Kidney tubule cell (primary cell): ENCODE measurements at places on chromosomes 3 and 15.

DNA sequence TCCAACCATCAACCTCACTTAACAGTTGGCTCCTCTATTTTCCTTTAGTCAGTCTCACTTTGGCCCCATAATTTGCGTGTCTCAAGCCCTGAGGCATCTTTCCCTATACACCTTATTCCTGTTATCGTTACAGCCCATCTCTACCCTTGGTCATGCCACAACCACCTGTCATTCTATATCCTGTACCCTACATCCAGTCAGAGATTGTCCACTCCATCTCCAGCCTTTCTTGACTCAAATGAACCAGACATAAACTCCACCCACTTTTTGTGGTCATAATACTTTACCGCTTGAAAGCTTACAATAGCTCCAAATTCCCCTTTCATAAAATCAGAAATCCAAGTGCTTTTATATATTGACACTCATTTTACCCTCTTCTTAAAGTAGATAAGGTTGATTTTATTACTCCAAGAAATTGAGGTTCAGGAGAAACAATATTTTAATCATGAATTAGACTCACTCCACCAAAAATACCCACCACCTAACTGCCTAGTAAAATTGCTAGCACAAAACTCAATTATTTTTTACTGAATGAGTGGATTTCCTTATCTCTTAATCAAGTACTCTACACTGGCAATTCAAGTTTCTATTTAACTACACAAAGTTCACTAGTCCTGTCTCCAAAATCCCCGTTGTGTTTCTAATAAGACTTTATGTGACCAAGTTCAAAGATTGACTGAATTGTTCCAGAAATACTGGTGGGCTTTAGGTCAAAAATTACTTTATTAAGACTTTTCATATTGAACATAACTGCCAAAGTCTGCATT lies 9.1 kb downstream of the CCR4 start:
- DNase-seq = no peak

GRCh38 chr3:118531816-118532215 lies 502.8 kb downstream of the IGSF11 start:
- DNase-seq = no peak

DNA sequence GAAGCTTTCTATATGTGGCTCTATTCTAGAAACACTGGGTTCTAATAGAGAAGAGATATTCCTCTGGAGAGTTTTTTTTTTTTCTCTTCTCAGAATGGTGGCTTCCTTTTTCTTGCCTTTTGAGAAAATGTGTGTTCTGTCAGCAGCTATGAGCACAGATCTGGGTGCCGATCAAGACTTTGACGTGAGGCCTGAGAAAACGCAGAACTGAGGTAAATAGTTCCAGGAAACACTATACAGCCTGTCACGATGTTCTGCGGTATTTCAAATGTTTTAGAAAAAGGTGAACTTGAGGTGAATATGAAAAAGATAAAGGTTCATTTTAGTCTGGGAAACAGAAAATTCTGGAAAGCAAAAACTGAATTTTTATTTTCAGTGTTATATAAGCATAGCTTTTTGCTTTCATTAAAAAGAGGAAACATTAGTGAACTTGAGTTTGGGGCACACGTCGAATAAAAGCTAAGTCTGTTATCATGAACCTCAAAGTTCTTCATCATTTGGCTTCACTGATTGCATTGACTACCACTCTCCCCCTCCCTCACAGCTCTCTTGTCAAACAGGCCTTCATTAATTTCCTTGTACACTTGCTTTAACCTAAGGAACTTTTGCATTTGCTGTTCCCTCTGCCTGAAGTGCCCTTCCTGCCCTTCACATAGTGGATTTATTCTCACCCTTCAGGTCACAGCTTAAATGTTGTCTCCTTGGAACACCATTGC lies 265.1 kb downstream of the NFKBIZ start:
- no peak for DNase-seq

GRCh38 chr3:89521328-89521727 lies 413.9 kb downstream of the EPHA3 start:
- DNase-seq = no peak

- no peak for DNase-seq
Measured at GRCh38 chr15:79981831-79982455, 10.9 kb upstream of the BCL2A1 start.
